ENCODE measurements at places on chromosomes 6 and 20.

GRCh38 chr6:70886071-70886470, 70.8 kb downstream of the B3GAT2 start:
- no peak for DNase-seq

- DNase-seq, result no peak
Measured at GRCh38 chr6:6244624-6245023, 75.8 kb downstream of the F13A1 start.

- DNase-seq, result no peak
Measured at GRCh38 chr6:170317718-170318117, 11.2 kb downstream of the FAM120B start.

DNA sequence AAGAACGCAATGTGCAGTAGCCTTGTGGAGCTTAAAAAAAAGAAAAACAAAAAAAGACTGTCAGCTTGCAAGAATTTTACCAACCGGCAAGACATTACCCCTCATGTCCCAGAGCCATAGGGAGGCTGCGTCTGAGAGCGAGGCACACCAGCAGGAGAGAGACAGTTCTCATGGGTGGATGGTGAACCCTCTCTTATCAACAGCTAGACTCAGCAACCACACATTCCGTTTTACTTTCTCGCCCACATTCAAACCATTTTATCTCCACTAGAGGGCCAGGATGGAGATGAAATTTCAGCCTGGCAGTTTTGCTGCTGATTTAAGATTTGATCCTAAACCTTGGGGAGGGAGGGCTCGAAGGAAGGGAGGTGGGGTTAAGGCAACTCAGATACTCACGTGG, 247.0 kb downstream of the ATXN1 start:
- DNase-seq, result no peak

GRCh38 chr6:2547355-2547754, 203.4 kb downstream of the MYLK4 start:
- DNase-seq, result no peak

DNA sequence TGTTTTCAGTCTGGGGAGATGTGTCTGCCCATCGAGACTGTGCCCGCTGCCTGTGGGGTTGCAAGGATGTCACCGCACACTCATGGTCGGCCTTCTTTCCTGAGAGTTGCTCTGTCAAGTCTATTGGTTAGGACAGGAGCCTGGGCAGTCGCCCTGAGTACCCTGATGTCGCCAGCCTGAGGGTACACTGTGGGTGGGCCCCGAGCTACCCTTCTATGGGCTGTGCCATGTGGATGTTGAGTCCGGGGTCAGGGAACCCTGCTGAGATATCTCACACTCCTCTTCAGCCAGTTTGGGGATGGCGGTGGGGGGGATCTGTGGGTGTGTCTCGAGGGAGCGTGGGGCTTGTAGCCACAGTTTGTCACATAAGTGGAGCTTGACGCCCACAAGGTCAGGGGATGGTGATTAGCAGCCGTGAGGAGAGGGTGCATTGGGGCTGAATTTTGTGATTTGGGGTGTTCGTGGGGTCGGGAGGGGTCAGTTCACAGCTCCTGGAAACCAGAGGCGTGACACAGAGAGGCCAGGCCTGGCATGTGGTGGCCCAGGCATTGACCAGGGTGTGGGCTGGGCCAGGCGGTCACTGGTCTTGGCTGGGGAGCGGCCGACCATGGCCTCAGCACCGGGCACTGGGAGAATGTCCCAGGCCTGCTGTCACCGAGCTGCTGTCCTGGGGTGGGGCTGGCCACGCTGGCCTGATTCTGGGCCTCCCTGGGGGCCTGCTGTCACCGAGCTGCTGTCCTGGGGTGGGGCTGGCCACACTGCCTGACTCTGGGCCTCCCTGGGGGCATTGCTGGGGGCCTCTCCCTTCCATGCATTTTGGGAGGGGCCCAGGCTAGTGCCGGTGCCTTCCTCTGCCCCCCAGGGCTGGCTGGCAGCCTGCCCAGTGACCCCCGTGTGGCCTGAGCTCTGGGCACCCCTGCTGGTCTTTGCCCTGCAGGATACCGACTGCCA, 1.6 kb upstream of the NPBWR2 start:
- DNase-seq, result no peak

- DNase-seq, result peak; percentile 8
Measured at GRCh38 chr6:7050872-7051779, 56.6 kb upstream of the RREB1 start.

DNA sequence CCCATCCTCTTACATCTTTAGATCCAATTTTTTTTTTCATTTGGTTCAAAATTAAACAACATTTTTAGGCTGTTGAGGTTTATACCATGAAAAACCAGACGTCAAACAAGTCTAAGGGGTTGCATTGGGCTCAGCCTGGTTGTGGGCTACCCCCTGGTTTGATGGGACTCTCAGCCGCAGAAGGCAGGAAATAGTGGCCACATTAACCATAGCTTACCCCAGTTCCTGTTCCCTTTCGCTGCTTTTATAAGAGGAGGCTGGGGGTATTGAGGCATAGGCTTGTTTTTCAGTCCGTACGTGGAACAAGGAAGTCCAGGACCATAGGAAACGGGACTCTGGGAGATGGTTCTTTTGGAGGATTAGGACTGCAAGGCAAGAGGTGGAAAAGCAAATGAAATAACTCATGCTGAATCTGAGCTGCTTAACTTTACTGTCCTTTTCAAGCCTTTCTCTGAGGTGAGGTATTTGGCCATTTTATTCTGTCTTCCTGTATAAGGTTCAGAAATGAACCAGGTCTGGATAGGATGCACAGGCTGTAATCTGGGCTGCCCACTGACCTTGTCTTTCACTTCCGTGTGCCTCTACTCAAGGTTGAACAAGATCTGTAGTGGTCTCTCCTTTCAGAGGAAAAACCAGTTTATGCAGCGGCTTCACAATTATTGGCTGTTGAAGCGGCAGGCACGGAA, 7.7 kb downstream of the BRPF3 start:
- no peak for DNase-seq

DNA sequence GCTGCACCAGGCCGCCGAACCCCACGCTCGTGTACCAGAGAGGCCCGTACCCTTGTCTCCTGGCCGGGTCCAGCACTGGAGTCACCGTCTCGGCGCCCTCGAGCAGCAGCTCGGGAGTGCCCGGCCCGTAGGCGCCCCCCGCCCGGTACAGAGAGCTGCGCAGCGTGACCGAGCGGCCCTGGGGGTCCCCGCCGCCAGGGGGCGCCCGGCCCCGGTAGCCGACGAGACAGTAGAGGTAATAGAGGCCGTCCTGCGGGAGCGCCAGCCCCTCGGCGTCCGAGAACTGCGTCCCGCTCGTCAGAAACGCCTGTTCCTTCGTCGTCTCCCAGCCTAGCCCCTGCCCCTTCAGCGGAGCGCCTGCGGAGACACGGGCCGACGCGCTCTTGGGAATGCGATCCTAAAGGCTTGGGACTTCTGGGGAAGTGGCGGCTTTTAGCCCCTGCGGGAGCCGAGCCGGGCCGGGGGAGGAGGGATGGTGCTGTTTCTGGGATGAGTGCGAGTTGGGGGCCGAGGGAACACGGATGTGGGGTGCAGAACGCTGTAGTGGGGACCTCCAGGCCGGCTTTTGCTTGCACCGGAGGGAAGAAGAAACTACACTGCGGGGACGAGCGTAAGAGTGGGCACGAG, 1.3 kb downstream of the LTB start:
- DNase-seq, result no peak

- no peak for DNase-seq
Measured at GRCh38 chr6:2197984-2198383, 47.4 kb downstream of the GMDS start.

All from esophagus squamous epithelium (tissue), 5 donors.